NCI-H524 (cell line): ENCODE measurements at places on chromosomes 12 and 14.

- no peak for DNase-seq
Observed at GRCh38 chr12:15879413-15879812, 2.8 kb upstream of the STRAP start.

- DNase-seq = no peak
Observed at GRCh38 chr12:102957339-102958050, at the start of gene ASCL1. Gene ASCL1, plus strand, starts transcription at chr12:102957674. Its CDS starts 571 bp downstream, at chr12:102958245.

GRCh38 chr12:49649445-49649844, 26.1 kb downstream of the PRPF40B start:
- no peak for DNase-seq

- no peak for DNase-seq
Observed at GRCh38 chr14:69093631-69094421, 59.1 kb downstream of the DCAF5 start.

DNA sequence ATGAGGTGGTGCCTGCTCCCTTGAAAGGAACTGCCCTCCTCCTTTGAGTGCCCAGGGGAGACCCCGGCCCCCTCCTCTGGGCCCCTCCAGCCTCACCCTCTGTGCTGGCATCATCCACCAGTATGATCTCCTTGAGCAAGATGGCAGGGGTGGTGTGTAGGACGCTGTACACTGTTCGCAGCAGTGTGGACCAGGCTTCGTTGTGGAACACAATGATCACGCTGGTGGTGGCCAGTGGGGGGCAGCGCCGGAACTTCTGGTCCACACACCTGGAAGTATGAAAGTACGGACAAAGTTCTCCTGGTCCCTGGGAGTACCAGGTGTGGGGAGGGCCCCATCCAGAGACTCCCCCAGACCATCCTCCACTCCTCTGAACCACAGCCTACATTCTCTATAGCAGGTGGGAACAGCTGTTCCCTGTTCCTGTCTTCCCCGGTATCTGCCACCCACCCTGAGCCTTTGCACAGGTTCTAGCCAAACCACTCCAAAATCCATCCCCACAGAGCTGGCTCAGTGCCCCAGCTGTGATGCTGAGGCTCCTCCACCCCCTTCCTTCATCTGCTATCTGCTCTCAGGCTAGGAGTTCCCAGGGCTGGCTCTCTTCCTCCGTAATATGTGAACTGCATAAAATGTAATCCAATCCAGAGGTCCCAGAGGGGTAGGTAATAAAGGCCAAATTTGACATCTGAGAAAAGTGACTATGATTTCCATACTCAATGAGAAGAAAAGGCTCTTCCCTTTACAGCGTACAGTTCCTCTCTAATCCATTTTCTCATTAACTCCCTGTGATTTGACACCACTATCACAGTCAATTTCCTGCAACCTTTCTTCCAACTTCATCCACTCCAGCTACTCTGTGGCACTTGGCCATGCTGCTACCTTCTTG, 13.9 kb downstream of the GALNT6 start:
- peak; percentile 69 for DNase-seq

DNA sequence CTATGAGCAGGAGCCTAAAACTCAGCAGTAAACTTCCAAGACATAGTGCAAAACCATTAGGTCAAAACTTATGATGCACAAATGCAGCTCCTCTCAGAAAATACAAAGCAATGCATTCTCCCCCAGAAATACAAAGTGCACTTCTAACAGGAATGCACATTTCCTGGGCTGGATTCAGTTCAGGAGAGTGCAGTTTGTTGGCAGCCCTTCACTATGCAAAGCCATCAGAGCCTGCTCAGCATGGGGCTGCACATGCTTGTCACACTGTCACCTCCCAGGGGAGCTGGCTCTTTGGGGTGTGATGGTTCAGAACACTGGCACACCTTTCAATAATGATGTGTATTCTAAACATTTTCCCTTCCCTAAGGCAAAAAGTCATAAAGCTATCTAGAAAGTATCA, 110.4 kb downstream of the KCNK10 start:
- DNase-seq = no peak

DNA sequence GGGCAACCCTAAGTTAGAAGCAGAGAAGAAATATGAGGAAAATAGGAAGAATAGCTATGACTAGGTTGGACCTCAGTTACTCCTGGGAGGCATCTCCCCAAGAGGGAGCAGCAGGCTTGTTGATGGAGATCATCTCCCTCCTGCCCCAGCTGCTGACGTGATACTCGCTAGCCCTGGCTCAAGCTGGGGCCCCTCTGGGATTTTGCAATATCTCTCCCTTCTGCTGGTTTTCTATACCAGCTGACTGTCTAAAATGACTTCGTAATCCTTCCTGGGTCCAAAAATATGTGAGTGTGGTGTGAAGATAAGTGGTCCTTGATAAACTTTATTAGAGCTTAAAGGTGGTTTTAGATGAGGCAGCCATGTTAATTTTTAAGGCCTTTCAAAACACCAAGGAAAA, 4.5 kb upstream of the HECTD4 start:
- peak; percentile 57 for DNase-seq
